ENCODE measurements at places on chromosomes 4 and X. TPM values are rescaled to one million over a fixed set of nuclear protein-coding genes. Genes with fewer than 3 reads are reported as not detected.

VSIG4 gene
- 6.4 TPM for total RNA-seq

POU4F2 gene
- total RNA-seq = not detected

DNA sequence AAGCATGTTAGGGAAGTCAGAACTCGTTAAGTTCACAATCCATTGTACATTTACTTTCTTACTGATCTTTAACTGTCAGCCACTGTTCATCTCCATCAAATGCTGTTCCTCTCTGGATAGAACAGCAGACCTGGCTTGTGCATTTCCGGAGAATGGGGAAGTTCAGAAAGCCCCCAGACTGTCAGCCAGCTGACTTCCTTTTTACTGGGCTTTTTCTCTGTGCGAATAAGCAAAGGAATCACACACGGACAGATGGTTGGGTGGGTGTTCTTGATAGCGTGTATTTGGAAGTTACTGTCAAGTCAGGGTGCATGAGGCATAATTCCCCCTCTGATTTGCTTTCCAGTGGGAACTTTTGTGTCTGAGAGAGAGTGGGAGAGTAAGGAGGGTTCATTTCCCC is 56.8 kb downstream of the TSPAN7 start:
- no peak for DNase-seq

DNA sequence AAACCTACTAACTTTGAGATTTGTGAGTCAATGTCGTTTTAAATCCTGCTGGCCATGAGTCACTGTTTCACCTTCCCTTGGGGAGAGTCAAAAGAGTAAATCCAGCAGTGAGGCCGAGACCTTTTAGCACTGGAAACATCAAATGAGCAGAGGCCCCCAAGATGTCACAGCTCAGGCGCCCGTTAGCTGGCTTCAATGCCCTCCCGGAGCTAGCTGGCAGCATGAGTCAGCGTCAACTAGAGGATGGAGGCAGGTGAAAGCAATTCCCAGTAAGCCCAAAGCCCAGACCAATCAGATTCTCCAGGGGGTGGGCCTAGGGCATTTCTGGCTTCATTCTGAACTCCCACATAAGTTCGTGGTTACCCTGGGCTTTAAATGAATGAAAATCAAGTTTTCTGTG is 170.9 kb downstream of the CLCN4 start:
- DNase-seq = no peak
